ENCODE measurements at places on chromosomes 3 and 15.

- H3K27me3 ChIP-seq: peaks cover 4% of the 10 kb centered on the region
- peaks cover 2% of the 10 kb centered on the region for H3K4me1 ChIP-seq
- H3K4me3 ChIP-seq: no peak overlapping the region
- no peak for DNase-seq
- H3K36me3 ChIP-seq: no peaks in the 10 kb centered on the region
Measured at GRCh38 chr3:64316971-64317370, 91.7 kb upstream of the PRICKLE2 start.

DNA sequence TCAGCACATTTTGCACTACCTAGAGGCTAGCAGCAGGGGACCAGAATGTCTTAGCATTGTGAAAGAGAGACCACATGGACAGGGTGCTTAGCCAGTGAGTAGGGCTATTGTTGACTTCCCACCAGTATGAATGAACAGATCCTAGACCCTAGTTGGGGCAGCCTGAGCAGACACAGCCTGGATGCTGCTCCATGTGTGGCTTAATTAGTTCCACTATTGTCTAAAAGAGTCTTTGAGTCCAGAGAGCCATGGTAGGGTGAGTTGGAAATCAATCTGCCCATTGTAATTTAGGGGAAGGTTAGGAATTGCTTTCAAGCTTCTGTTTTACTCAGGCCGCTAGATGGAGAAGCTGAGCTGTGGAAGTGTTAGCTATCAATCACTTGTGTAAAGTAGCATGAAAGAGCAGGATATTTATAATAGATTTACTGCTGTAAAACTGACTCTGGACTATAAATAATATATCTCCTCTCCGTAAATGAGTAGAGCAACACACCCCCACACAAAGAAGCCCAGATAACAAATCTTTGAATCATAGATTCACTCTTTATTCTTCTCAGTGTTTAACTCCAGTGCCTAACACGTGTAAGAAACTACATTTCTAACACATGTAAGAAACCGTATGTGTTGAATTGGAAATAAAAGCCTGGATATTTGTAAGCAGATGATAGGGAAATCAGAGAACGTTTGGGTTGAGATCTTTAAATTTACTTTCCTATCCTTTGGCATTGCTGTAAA, 4.1 kb upstream of the GCSAM start:
- no peaks in the 10 kb centered on the region for H3K36me3 ChIP-seq
- no peak overlapping the region for H3K4me3 ChIP-seq
- no peak for DNase-seq

DNA sequence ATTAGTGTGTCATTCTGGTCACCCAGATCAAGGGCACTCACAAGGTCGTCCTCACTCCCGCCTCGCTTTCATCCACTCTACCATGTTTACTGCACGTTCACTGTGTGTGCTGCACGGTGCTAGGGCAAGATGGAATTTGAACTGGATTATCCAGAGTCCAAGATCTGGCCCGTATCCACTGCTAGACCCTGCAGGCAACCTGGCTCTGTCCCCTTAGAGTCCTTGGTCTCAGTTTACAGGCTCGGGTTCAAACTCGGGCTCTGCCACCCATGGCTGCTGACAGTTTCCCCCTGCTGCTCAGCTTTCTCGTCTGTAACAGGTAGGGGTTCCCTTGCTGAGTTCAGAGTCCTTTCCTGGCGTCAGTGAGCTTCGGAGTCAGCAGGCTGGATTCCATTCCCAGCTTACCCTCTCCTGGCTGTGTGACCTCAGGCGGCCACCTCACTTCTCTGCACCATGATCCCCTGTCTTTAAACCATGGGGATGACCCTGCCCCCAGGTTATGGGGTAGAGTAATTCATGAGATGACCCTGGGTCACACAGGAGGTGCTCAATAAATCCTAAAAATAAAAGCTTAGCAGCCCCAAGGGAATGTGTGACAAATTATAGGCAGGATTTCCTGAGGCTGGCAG, 79.6 kb upstream of the SLC6A6 start:
- H3K4me1 ChIP-seq: no peaks in the 10 kb centered on the region
- no peak overlapping the region for H3K4me3 ChIP-seq
- H3K27me3 ChIP-seq: no peaks in the 10 kb centered on the region
- H3K27ac ChIP-seq: no peak overlapping the region
- H3K36me3 ChIP-seq: no peaks in the 10 kb centered on the region

- H3K36me3 ChIP-seq: no peaks in the 10 kb centered on the region
- no peak overlapping the region for H3K4me3 ChIP-seq
- no peaks in the 10 kb centered on the region for H3K4me1 ChIP-seq
- no peak for DNase-seq
- H3K27me3 ChIP-seq: peaks cover 18% of the 10 kb centered on the region
- H3K27ac ChIP-seq: no peak overlapping the region
Measured at GRCh38 chr15:76123031-76123430, 63.2 kb downstream of the TMEM266 start.

DNA sequence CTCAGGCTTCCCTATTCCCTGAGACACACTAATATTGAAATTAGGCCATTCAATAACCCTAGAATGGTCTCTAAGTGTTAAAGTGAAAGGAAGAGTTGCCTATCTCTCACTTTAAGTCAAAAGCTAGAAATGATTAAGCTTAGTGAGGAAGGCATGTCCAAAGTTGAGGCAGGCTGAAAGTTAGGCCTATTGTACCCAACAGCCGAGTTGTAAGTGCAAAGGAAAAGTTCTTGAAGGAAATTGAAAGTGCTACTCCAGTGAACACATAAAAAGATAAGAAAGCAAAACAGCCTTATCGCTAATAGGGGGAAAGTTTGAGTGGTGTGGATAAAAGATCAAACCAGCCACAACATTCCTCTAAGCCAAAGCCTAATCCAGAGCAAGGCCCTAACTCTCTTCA, 117.9 kb upstream of the SPATA12 start:
- no peak overlapping the region for H3K4me3 ChIP-seq
- peaks cover 16% of the 10 kb centered on the region for H3K36me3 ChIP-seq
- H3K4me1 ChIP-seq: peaks cover 17% of the 10 kb centered on the region

- no peaks in the 10 kb centered on the region for H3K36me3 ChIP-seq
- no peaks in the 10 kb centered on the region for H3K4me1 ChIP-seq
- DNase-seq: no peak
- H3K4me3 ChIP-seq: no peak overlapping the region
Measured at GRCh38 chr15:36331531-36332275, 247.7 kb upstream of the CDIN1 start.

DNA sequence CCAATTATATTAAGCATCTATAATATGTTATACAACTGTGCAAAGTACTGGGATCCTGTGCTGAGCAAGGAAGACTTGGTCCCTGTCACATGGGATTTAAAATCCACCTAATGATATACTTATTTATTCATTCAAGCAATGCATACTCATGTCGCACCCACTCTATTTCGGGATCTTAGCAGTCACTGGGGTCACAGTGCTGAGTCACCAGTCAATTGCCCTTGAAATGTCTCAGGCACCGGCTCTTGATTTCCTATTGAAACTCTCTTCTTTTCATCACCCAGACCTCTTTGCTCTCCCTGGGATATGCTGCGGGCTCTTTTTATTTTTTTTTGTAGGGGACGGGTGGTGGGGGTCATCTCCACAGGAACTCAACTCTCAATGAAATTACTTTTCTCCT, 194.5 kb upstream of the GAP43 start:
- no peak for DNase-seq
- peaks cover 3% of the 10 kb centered on the region for H3K27me3 ChIP-seq
- no peak overlapping the region for H3K27ac ChIP-seq

GRCh38 chr3:110727056-110727455, 344.6 kb upstream of the NECTIN3 start:
- H3K4me1 ChIP-seq: no peaks in the 10 kb centered on the region
- H3K27ac ChIP-seq: no peak overlapping the region
- H3K27me3 ChIP-seq: peaks cover 16% of the 10 kb centered on the region
- no peak for DNase-seq

DNA sequence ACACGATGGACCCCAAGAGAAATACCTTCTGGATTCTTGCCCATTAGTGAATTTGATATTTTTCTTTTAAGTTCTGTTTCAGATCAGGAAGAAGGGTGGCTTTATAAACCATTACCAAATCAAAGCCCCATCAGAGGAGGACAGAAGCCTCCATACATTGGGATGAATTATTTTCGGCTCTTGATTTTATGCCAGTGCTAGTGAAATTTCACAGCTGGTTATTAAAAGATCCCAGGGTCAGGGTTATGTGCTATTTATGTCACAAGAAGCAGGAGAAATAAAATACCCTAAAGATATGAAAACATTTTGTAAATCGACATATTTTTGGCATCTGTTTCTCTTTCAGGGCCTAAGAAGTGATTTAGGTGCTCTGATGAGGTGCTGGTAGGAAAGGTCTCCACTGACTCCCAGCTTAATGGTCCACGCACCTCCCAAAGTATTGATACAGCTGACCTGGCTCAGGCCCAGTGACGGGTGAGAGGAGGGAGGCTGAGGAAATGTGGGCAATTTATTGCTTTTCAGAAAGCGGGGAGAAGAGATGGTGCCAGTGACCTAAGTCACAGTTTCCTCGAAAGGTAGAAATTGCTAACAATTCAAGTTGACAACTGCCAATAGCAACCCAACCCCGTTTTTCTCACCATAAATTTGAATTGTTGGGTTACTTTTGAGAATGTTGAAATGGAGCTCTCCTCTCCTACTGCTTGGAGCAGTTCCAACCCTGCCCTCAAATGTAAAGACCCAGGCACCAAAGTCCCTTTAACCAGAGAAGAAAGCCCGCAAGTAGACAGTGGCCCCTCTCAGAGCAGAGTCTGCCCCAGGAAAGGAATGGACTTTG, 315.6 kb upstream of the NR2E3 start:
- H3K36me3 ChIP-seq: no peaks in the 10 kb centered on the region
- no peak overlapping the region for H3K4me3 ChIP-seq
- no peaks in the 10 kb centered on the region for H3K4me1 ChIP-seq
- H3K27me3 ChIP-seq: peaks cover 12% of the 10 kb centered on the region
- no peak overlapping the region for H3K27ac ChIP-seq

DNA sequence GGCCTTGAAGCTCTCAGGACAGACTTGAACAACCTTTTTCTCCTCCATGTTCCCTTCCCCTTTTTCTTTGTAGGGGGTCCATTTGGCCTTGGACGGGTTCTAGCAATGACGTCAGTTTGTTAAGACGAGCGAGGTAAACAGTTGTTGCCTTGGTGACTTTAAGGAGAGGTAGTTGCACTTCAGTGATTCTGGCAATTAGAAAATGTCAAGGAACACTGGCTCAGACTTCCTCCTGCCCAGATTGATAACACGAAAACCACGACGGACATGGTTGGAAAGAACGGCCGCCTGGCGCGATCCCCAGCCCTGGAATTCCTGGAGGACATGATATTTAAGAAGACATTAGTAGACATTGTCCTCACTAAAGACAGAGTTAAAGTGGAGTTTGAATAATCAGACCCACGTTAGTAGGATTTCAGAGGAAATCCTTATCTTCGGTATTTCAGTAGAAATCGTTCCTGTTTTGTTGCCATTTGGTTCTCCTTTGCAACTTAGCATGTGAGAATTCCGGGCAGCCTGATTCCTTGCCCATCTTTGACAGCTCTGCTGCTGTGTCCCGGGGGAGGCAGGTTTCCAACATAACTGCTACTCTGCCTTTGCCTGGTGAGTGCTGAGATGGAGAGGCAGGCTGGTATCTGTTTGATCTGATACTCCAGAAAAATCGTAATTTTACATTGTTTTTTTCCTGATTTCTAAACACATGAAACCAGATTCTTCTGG, 87.3 kb downstream of the ST6GAL1 start:
- DNase-seq: no peak
- peaks cover 49% of the 10 kb centered on the region for H3K4me1 ChIP-seq
- no peak overlapping the region for H3K4me3 ChIP-seq
- H3K27me3 ChIP-seq: no peaks in the 10 kb centered on the region
- H3K36me3 ChIP-seq: peaks cover 8% of the 10 kb centered on the region

GRCh38 chr15:70879401-70879800, 12.8 kb downstream of the THAP10 start:
- H3K27me3 ChIP-seq: peaks cover 45% of the 10 kb centered on the region
- H3K4me1 ChIP-seq: no peaks in the 10 kb centered on the region
- DNase-seq: no peak
- no peak overlapping the region for H3K27ac ChIP-seq

DNA sequence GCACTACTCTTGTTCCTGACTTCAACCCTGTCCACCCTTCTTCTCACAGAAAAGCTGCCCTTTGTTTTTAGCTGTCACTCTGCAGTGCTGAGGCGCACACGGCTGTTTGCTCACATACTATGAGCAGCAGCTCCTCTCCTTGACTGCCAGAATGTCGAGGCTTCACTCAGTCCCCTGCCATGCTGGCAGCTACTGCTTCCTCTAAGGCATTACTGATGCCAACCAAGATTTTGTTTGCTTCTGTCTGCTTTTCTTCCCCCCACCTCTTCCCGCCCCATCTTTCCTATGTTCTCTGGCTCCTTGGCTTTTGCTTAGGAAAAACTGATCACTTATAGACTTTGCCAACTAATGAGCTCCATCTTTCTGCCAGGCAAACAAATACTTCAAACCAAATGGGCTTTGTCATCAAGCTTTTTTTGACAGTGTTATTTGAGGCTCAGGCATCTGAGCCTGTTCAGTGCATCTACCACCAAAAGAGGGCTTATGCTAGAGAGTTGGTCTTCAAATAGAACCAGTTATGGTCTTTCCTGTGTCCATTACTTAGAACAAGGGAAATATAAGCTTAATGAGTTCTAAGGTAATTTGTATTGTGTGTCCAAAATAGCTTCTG, 81.0 kb downstream of the FBXL2 start:
- peaks cover 8% of the 10 kb centered on the region for H3K27me3 ChIP-seq
- no peaks in the 10 kb centered on the region for H3K4me1 ChIP-seq
- DNase-seq: no peak
- no peak overlapping the region for H3K4me3 ChIP-seq
- H3K27ac ChIP-seq: no peak overlapping the region

GRCh38 chr3:9686050-9686550, 17.5 kb upstream of the CPNE9 start:
- no peaks in the 10 kb centered on the region for H3K4me1 ChIP-seq
- H3K27ac ChIP-seq: no peak overlapping the region
- H3K27me3 ChIP-seq: no peaks in the 10 kb centered on the region
- no peak overlapping the region for H3K4me3 ChIP-seq

GRCh38 chr3:13651775-13652428, 103.0 kb downstream of the FBLN2 start:
- no peak overlapping the region for H3K4me3 ChIP-seq
- no peaks in the 10 kb centered on the region for H3K36me3 ChIP-seq
- peaks cover 20% of the 10 kb centered on the region for H3K27me3 ChIP-seq
- no peak overlapping the region for H3K27ac ChIP-seq

DNA sequence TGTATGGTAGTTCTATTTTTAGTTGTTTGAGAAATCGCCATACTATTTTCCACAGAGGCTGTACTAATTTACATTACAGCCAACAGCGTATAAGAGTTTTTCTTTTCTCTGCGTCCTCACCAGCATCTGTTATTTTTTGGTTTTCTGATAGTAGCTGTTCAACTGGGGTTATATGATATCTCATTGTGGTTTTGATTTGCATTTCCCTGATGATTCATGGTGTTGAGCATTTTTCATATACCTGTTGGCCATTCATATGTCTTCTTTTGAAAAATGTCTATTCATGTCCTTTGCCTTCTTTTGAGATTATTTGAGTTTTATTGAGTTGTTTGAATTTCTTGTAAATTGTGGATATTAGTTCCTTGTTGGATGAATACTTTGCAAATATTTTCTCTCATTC, 114.6 kb downstream of the LRRK1 start:
- H3K27ac ChIP-seq: no peak overlapping the region
- DNase-seq: no peak
- H3K4me3 ChIP-seq: no peak overlapping the region
- peaks cover 30% of the 10 kb centered on the region for H3K27me3 ChIP-seq
- H3K4me1 ChIP-seq: peaks cover 6% of the 10 kb centered on the region
- no peaks in the 10 kb centered on the region for H3K36me3 ChIP-seq

Measured in activated naive CD8-positive, alpha-beta T cell treated with anti-CD3 and anti-CD28 coated beads for 36 hours (primary cell).